Vagina (tissue), 2 donors: ENCODE measurements at places on chromosomes 12 and 14. TPM values are rescaled to one million over a fixed set of nuclear protein-coding genes. Genes with fewer than 3 reads are reported as not detected.

The ZFHX2 gene
- total RNA-seq, result 0.74 TPM

The LMNTD1 gene
- total RNA-seq, result not detected

The ADAM21 gene
- not detected for total RNA-seq

The RAPGEF3 gene
- total RNA-seq, result 52.3 TPM

GRCh38 chr14:93219103-93219726, 12.2 kb downstream of the UBR7 start:
- DNase-seq, result no peak

DNA sequence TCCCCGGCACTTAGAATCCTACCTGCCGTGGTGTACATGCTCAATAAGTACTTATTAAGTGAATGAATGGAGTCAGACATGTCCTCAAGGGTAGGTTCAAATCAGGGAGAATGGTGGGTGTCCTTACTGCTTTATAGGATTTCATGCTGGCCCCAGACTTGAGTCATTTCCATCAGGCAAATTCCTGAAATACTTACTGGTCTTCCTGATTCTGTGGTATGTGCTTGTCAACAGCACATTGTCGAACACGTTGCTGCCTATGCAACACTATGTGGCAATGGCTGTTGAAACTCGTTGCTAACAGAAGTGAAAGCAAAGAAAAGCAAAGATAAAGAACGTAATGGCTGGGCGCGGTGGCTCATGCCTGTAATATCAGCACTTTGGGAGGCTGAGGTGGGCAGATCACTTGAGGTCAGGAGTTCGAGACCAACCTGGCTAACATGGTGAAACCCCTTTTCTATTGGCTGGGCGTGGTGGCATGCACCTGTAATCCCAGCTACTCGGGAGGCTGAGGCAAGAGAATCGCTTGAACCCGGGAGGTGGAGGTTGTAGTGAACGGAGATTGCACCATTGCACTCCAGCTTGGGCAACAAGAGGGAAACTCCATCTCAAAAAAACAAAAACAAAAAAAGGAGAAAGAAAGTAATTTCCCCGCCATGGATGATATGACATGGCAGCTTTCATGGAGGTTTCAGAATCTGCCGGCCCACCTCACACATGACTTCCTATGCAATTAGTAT, 214.9 kb downstream of the ZFP36L1 start:
- DNase-seq, result no peak

- no peak for DNase-seq
Observed at GRCh38 chr14:58884442-58884841, 246.7 kb downstream of the DACT1 start.

GRCh38 chr12:2526371-2526770, 268.4 kb upstream of the FKBP4 start:
- no peak for DNase-seq

DNA sequence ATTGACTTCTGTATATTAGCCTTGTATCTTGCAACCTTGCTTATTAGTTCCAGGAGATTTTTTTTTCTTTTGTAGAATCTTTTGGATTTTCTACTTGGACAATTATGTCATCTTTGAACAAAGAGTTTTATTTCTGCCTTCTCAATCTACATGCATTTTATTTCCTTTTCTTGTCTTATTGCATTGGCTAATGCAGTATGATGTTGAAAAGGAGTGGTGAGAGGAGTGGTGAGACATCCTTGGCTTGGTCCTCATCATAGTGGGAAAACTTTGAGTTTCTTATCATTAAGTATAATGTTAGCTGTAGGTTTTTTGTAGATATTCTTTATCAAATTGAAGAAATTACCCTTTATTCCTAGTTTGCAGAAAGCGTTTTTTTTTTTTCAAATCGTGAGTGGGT, 80.6 kb downstream of the RFX4 start:
- DNase-seq, result no peak

- no peak for DNase-seq
Observed at GRCh38 chr12:33514893-33515292, 75.3 kb upstream of the SYT10 start.

DNA sequence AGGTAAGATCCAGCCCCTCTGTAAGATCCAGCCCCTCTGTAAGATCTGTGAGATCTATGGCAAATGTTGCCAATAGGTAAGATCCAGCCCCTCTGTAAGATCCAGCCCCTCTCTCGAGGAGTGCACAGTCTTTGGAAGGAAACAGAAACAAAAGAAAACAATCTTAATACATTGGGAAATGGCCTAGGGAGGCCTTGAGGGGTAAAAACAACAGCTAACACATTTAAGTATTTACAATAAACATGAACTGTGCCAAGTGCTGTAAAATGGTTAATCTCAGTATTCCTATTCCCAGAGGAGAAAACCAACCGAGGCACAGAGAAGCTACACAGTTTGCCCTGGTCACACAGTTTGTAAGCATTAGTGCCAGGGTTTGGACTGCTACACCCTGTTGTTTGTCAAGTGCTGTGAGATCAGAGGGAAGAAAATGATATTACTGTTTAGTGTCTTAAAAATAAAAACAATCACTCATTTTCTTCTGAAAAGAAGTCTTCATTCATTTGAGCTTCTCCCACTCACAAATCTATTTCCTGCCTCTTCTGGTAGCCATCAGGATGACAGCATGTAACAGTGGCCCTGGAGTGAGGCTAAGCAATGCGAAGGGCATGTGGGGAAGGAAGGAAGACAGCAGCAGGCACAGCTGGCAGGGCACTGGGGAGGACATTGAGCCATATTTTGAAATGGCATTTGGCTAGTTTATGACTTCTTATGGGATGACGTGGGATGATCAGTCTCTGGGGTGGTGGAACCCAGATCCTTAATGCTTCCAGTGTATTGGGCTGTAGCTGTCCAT, 118.7 kb upstream of the PTPRQ start:
- DNase-seq, result no peak

GRCh38 chr12:5900076-5900475, 45.0 kb downstream of the ANO2 start:
- DNase-seq, result peak; percentile 44
